Activated gamma-delta T cell treated with Interleukin-2 at 50 U/mL for 16 hours (primary cell): ENCODE measurements at places on chromosomes 1 and 21.

DNA sequence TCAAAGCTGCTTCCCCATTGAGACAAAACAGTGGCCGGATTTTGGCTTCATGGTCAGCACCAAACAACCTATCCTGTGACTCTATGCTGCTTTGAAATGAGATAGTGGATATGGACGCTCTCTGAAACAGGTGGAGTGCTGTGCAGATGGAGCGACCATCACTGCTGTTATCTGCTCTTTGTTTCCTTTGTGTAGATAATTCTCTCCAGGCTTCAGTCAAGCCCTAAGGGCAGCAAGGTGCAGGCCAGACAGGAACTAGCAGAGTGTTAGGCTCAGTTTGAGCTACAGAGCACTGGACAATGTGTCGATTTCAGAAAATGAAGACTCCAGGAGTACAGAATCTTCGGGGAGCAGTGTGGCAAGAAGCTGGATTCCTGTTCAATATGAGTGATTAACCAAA, 4.8 kb upstream of the IRF6 start:
- no peak for DNase-seq

DNA sequence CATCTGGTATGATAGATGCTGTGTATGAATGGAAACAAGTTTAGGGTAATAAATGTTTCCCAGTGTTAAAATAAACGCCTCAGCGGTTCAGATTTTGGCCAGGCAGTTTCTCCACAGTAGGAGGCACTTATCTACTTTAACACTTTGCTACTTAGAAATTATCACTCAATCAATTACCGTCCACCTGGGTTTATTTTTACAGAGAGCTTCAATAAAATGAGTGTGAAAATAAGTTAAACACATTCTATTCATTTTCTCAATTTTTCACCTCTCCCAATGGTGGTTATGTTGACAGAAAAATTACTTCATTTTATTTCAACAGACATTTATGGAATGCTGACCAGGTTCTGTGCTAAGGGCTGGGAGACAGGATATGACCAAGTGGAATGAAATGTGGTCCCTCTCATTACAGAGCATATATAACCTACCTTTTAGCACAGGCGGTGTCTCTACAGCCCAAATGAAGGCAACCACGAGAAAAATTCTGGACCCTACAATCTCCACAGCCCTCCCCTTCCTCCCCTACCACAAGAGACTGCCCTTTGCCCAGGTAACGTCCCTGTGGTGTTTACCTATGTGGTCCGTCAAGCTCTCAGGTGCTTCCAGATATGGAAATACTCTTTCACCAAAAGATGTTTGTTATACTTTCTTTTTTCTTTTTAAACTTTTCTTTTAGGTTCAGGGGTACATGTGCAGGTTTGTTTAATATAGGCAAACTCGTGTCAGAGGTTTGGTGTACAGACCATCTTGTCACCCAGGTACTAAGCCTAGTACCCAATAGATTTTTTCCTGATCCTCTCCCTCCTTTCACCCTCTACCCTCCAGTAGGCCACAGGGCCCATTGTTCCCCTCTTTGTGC, 105.5 kb downstream of the HLCS start:
- DNase-seq, result no peak

DNA sequence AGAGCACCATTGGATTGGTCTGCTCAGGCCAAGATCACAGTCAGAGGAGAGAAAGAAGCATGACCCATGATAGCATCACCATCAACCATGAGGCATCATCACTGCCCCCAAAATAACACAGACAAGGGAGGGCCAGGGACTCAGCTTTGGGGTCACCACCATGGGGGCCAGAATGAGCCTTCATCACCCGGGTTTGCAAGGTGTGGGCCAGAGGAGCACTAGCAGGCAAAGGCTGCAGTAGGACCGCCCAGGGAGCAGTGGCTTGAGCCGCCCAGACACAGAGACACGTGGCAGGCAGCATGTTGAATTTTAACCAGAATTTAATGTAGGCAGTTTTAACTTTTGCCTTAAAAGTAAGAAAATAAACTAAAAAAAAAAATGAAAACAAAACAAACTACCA, 53.7 kb upstream of the TMPRSS2 start:
- no peak for DNase-seq

- DNase-seq, result no peak
These were observed 84.8 kb upstream of the MAP1LC3C start for GRCh38 chr1:242083742-242084141.

GRCh38 chr1:165885305-165885694, 57.9 kb downstream of the UCK2 start:
- DNase-seq, result no peak

DNA sequence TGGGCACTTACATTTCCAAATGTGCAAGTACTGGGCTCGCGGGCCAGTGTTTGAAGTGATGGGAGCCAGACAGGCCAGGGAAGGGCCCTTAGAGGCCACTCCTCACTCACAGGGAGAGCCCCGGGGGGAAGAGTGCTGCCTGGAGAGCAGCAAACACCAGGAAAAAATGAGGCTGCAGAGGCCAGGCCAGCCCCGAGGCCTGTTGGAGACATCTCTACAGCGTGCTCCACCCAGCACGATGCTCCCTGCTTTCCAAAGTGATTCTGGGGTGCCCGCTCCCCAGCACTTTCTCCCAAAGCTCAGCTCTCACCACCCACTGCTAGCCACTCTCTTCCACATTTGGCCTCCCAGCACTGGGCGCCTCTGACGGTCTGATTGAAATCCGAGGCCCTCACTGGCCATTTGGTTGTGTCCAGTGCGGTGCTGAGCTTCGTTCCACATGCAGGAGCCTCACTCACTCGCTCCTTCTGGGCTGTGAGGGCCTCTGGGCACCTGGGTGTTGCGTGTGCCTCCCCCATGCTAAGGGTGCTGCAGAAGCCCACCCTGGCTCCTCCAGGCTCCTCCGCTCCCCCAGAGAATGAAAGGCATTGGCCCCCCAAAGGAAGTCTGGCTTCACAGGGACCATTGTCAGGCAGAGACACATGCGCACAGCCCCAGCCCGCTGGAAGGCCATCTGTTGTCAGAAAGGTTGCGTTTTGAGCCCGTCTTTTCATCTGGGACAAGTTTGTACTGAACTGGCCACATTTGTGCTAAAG, 385.4 kb upstream of the VAMP3 start:
- DNase-seq, result no peak

DNA sequence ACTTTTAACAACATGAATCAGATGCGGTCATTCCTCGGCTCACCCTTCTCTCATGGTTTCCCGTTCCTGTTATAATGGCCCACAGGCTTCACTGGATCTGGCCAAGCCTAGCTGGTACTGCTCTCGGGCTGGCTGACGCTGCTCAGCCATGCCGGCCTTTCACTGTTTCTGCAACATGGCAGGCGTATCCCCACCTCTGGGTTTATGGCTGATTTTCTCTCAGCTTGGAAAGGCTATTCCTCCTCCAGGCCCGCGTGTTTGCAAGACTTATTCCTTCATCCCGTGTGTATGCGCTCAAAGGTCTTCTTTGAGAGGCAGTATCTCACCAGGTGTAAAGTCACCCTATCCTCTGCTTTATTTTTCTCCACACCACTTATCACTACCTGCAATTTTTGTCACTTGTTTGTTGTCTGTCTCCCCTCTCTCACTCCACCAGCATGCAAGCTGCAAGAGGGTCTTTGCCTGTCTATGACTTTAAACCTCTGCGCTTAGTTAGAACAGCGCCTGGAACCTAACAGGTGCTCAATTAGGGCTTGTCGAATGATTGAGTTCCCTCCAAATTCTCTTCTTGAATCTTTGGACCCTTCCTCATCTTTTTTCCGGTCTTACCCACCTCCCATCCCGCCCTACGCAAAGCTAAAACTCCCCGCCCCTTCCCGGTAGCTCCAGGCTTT, 491 bp upstream of the RAP1A start:
- DNase-seq, result no peak

GRCh38 chr1:111739925-111740765, 950 bp upstream of the INKA2 start:
- DNase-seq, result no peak

GRCh38 chr1:28898405-28898881, 15.9 kb upstream of the EPB41 start:
- DNase-seq, result no peak

DNA sequence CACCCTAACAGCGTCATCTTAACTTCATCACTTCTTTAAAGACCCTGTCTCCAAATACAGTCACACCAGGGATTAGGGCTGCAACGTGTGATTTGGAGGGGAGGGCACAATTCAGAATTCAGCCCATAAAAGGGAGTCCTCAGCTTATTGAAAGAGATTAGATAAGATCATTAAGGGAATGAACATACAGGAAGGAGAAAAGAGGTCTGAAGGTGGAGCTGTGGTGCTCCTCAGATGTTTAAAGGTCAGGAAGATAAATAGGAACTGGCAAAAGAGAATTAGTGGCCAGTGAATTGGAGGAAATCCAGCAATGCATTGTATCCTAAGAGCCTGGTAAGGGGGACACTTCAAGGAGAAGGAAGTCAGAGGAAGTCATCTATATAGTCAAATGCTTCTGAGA, 113.5 kb downstream of the PROX1 start:
- DNase-seq, result no peak

GRCh38 chr1:42305639-42306038, 29.4 kb downstream of the FOXJ3 start:
- DNase-seq, result no peak

GRCh38 chr21:19608101-19608621, 1204.6 kb upstream of the TMPRSS15 start:
- no peak for DNase-seq

- DNase-seq, result no peak
These were observed 2.3 kb downstream of the SLC37A1 start for GRCh38 chr21:42515708-42516502.
